Osteoblast (primary cell): ENCODE measurements at places on chromosomes 7 and 10.
A peak's percentile ranks its signal among the peaks of the same experiment; 100 is the strongest.

- DNase-seq: no peak
Observed at GRCh38 chr10:22686347-22686746, 28.0 kb downstream of the PIP4K2A start.

- no peak for DNase-seq
Observed at GRCh38 chr7:118745927-118746326, 521.4 kb downstream of the ANKRD7 start.

DNA sequence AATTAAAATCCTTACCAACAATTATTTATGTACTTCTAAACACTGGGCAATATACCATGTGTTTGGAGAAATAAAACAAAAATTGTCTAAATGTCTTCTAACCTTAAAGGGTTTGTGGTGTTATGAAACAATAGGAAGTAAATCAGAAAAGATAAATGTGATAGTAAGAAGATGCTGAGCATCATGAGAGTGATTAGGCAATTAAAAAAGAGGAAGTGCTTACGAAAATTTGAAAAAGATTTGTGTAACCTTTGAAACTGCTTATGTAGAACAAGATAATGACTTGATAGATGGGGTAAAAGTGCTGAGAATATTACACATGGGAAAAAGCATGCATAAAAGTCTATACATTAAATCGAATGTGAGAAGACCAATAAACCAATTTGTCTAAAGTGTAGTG is 573.4 kb upstream of the CNTNAP2 start:
- DNase-seq: no peak

GRCh38 chr7:43220250-43220649 is 107.8 kb downstream of the HECW1 start:
- DNase-seq: peak; percentile 91

- DNase-seq: peak; percentile 98
Observed at GRCh38 chr10:70664702-70665195, 7.6 kb upstream of the ADAMTS14 start.

- DNase-seq: no peak
Observed at GRCh38 chr10:78045237-78045636, 11.6 kb downstream of the RPS24 start.

GRCh38 chr7:133572843-133573242 is 320.0 kb downstream of the EXOC4 start:
- DNase-seq: no peak

GRCh38 chr7:28041508-28042314 is 138.9 kb downstream of the JAZF1 start:
- DNase-seq: peak; percentile 29

DNA sequence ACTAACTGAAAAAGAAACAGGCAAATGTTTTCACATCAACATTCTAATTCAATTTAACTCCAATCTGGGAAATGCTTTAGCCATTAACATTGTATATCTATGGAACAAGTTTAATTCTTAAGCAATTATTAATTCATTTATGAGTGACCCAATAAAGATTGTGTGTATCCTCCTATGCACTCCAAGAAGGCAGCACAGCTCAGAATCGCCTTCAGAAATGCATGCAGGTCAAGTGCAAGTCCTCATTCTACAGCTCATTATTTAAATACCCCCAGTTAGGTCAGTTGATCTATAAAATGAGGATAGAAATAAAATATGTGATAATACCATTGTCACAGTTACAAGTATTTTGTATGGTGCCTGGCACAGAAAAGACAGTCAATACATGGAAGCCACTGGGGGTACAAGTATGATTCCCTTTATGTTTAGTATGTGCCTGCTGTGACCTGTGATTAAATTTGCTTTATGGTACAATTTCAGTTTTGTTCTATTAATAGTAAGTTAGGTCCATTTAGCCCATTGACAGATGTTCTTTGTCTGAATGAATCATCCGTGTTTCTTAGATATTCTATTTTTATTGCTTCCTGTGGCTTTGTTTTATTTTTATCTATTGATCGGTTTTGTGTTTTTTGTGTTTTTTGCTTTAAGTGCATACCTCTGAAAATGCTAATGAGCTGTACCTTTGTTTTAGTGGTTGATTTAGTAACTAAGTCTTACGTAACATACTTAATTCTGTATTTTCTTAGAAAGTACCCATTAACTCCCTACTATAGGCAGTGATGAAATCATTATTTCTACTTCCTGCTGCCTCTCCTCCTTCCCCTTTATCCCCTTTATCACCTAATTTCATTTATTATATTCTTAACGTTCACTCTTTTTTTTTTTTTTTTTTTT is 42.8 kb downstream of the CPXM2 start:
- DNase-seq: no peak
